ENCODE measurements at places on chromosomes 5 and 9. TPM values are rescaled to one million over a fixed set of nuclear protein-coding genes. Genes with fewer than 3 reads are reported as not detected.

Gene NXNL2
- total RNA-seq, result 2.2 TPM

Gene PSMB7
- 164 TPM for total RNA-seq

Gene DNAI1
- 2.1 TPM for total RNA-seq

Gene PCDHB4
- total RNA-seq, result 2.3 TPM

Gene SHC3
- 4.2 TPM for total RNA-seq

Gene TLR4
- 0.05 TPM for total RNA-seq

Gene RNF183
- 0.17 TPM for total RNA-seq

Gene DOCK8
- total RNA-seq, result 2.7 TPM

Gene TSSK1B
- not detected for total RNA-seq

Gene DBH
- total RNA-seq, result 0.24 TPM

Gene FSTL4
- 5.0 TPM for total RNA-seq

Gene CCNJL
- total RNA-seq, result 31.3 TPM

Gene PCDHA10
- 12.0 TPM for total RNA-seq

Gene ESM1
- total RNA-seq, result not detected

Gene LAMC3
- total RNA-seq, result 35.9 TPM

Gene EXOSC2
- 76.1 TPM for total RNA-seq

Gene GHR
- total RNA-seq, result 0.53 TPM

Gene MZB1
- 1.8 TPM for total RNA-seq

Gene GBGT1
- total RNA-seq, result 14.5 TPM

Gene ACO1
- total RNA-seq, result 44.5 TPM

Gene GABRG2
- total RNA-seq, result 3.7 TPM

Gene MYMK
- 0.34 TPM for total RNA-seq

Gene SPATA31C1
- total RNA-seq, result not detected

Gene MYOZ3
- 11.6 TPM for total RNA-seq

Gene GRIN1
- 6.6 TPM for total RNA-seq

Gene ZNF366
- total RNA-seq, result not detected

Gene SPAG8
- total RNA-seq, result 0.50 TPM

Gene CBY3
- 0.37 TPM for total RNA-seq

Gene HTR1A
- 0.46 TPM for total RNA-seq

Gene CDK5RAP2
- 49.1 TPM for total RNA-seq

Gene RFX3
- 17.5 TPM for total RNA-seq

Gene SV2C
- 0.05 TPM for total RNA-seq

Gene SLC6A19
- not detected for total RNA-seq

Gene DDX4
- 0.32 TPM for total RNA-seq

Gene PCDHGB7
- 10.7 TPM for total RNA-seq

Gene GLRA1
- total RNA-seq, result not detected

Gene ZNF354C
- total RNA-seq, result 7.9 TPM

Gene C5
- 0.71 TPM for total RNA-seq

Gene FGD3
- 1.7 TPM for total RNA-seq

Gene SAXO1
- total RNA-seq, result 0.02 TPM

Gene GNA14
- 21.0 TPM for total RNA-seq

Gene LRRC70
- total RNA-seq, result 0.37 TPM

Gene TLE1
- total RNA-seq, result 97.7 TPM
